Dermis microvascular lymphatic vessel endothelial cell (primary cell): ENCODE measurements at places on chromosomes 16 and 17. TPM values are rescaled to one million over a fixed set of nuclear protein-coding genes. Genes with fewer than 3 reads are reported as not detected.

Gene ITGB3
- total RNA-seq: 149 and 223 TPM in 2 replicates

Gene PYCARD
- total RNA-seq: 63.3 and 74.2 TPM in 2 replicates

Gene TOM1L1
- 0.13 TPM in 1 of 2 replicates, not detected in the other for total RNA-seq

Gene HOXB9
- 0.13 and 0.51 TPM in 2 replicates for total RNA-seq

Gene OR3A3
- not detected in 2 replicates for total RNA-seq

Gene NXN
- total RNA-seq: 91.7 and 163 TPM in 2 replicates

Gene RUNDC3A
- total RNA-seq: 0.13 and 0.25 TPM in 2 replicates

Gene KIF2B
- not detected in 2 replicates for total RNA-seq

Gene FOXN1
- total RNA-seq: not detected in 2 replicates

Gene MSLN
- 0.25 and 0.39 TPM in 2 replicates for total RNA-seq

Gene BIRC5
- total RNA-seq: 29.3 and 81.4 TPM in 2 replicates

Gene MT4
- total RNA-seq: not detected in 2 replicates

Gene CACNG5
- not detected in 2 replicates for total RNA-seq

Gene LRRC46
- under 0.01 TPM in 2 replicates for total RNA-seq
